ENCODE measurements at places on chromosomes 4 and X. TPM values are rescaled to one million over a fixed set of nuclear protein-coding genes. Genes with fewer than 3 reads are reported as not detected.

- DNase-seq: no peak
Observed at GRCh38 chr4:143351149-143351691, 14.5 kb downstream of the GAB1 start.

DNA sequence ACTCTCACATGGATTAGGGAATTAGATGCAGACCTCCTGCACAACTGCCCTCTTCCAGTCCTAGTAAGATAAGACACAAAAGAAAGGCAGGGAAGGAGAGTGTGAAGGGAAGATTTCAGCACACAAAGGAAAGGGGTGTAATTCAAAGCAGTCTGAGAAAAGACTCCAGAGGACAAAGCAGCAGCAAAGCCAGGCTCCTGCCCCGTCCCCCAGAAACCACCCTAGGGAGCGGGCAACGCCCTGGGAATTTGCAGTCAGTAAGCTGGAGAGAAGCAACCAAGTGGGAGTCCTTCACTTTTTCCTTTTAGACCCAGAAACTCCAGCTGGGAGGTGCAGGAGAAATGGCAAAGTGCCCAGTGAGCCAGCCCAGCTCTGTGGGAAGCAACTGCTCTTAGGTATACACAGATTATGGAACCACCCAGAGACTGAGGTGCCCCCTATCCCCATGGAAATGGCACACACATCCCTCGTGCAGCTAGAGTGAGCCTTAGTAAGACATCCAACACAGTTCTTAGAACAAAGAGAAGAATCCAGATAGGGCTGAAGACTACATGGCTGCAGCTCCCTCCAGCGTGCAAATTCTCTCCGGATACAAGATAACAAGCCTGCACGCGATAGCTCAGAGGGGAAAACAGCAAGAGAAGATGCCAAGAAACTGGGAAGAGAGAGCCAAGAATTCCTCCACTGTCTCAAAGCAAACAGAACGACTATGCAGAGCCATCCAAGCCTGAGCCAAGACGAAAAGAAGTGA lies 26.5 kb upstream of the IRAK1 start:
- peak; percentile 50 for DNase-seq

MAGEB10 gene
- polyA plus RNA-seq: not detected

DNA sequence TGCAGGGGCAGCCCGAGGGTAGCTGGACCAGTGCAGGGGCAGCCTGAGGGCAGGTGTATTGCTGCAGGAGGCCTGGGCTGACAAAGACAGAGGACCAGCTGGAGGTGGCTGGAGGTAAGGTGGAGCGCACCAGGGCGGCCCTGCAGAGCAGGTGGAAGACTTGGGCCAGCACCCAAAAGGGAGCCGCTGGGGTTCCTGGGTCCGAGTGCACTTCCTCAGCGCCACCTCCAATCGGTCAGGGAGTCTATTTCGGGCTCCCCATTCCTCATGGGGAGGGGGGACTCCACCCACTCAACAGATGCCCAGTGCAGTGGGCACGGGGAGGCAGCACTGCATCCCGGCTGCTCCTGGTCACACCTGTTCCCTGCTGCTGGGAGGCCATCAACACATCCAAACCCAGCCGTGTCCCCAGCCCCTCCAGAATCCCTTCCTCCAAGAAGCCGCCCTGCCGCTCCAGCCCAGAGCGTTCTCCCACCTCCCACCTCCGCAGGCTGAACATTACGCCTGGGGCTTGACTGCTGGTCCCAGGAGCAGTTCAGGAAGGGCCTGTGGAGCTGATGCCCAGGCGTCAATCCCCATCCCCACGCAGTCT lies 1.5 kb downstream of the LRPAP1 start:
- DNase-seq: no peak

CXCL8 gene
- polyA plus RNA-seq: 1.1 TPM

DNA sequence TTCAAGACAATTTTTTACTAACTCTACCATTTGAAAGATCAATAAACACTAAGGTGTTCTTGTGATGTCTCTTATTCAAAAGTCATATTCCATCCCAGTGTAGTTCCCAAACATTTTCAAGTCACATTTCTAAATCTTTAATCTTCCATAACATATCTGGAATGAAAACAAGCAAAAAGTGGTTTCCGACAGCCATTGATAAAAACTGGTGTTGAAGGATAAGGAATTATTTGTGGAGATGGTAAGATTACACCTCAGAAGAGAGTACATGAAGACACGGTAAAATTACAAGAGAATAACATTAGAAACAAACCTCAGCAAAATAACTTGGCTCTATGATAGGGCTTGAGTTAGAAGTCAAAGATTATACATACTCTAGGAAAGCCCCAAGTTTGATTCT lies 4.3 kb downstream of the CHIC2 start:
- no peak for DNase-seq

DNA sequence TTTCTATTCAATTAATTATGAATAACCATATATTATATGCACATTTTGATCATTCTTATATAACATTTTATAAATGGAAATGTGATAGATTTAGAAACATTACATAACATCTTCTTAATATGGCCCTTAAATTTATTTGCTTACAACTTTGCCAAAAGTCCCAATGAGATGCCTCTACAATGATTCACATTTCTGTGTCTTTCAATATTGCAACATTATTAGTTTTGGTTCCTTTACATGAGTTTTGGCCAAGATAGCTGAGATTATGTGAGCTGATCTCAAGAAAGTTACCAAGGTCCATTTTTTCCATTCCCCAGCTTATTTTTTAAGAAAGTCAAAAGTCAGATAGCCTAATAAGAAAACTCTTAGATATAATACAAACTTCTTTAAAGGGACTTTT lies 361.2 kb downstream of the PCDH7 start:
- no peak for DNase-seq

DNA sequence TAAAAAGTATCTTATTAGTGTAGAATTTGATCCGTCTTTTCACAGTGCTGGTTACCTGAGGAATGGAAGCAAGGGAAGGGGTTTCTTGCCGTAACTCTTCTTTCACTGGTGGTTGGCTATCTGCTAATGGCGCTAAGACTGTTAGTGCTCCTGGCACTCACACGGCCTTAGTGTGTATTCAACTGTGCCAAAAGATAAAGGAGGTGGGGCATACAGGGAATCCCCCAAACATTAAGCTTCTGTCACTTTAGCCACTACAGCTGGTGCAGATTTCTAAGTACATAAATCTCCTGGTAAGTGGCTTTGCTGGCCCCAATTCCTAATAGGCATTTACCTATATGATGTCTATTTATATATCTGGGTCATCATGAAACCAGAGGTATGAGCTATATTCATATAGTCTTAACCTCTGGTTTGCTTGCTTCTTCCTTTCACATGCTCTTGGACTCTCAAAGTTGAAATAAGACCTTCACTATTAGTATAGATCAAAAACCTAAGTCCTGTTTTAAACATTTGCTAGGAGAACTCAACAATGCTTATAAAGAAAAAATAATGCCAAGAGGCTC lies 95.1 kb downstream of the TSPAN7 start:
- DNase-seq: no peak

DNA sequence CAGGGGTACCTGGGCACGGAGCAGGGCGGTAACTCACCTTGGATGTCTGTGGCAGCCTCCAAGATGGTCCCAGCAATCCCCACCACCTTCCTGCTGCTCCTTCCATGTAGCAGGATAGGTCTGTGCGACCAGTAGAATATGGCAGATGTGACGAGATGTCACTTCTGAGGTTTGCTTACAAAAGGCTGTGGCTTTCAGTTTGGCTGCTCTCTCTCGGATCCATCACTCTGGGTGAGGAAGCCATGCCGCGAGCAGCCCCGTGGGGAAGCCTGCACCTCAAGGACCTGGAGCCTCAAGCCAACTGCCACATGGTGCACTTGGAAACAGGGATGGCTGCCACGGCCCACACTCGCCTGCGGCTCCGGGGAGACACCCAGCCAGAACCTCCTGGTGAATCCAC lies 37.6 kb downstream of the WFS1 start:
- no peak for DNase-seq

DNA sequence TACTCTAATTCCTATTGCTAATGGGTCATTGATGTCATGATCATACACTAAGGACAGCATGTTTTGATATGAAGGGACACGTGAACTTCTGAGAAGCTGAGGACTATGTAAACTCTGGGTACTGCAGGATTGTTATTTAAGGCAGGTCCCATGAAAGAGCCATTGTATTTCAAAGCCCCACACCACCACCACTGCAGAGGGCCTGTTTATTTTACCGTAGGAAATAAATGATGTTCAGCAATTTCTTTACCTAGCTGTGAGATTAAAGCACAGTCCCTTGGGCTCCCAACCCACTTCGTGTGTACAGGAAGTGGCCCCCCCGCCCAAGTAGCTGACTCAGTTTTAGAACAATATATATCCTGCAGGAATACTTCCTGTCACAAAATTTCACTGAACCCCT lies 89.8 kb upstream of the ACSL4 start:
- no peak for DNase-seq

DNA sequence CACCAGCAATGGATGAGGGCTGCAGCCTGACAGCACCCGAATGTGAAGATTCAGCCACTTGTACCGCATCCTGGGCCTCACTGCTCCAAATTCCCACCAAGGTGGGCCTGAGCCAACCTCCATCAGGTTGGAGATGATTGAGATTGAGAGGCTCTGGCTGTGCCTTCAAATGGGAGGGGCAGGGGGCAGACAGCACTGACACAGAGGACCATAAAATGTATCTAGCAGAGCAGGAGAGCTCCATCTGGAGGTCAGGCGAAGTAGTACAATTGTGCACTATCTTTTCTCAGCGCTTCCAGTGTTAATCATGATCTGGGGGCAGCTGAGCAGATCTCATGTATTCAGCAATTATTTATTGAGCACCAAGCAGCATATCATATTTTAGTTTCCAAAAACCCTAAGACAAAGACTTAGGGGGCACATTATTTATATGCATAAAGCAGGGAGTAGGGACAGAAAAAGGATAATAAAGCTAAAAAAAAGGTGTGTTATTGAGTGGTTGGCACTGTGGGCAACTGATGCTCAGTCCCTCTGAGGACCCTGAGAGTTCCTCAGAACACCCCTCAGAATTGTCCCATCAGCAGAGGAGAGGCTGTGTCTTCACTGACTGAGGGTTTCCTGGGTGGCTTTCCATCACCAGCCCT lies 31.6 kb upstream of the C1QTNF7 start:
- no peak for DNase-seq

DNA sequence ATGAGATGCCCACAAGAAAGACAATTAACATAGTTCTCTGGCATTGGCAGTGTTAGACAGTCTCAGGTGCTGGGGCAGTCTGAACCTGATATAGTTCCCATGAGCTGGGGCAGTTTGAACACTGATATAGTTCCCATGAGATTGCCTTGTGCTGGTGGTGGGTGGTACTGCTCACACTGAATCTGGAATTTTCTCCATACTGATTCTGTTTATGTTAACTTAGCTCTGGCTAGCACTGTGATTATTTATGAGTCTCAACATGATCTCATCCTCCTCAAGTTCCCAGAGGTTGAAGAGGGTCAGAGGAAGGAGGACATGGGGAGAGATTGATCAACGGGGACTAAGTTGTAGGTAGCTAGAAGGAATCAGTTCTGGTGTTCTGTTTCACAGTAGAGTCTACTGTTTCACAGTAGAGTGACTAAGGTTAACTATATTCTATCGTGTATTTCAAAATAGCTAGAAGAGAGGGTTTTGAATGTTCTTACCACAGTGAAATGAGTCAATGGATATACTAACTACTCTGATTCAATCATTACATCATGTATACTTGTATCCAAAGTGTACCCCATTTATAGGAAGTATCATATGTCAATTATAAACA lies 379.9 kb downstream of the ADAM29 start:
- no peak for DNase-seq

DNA sequence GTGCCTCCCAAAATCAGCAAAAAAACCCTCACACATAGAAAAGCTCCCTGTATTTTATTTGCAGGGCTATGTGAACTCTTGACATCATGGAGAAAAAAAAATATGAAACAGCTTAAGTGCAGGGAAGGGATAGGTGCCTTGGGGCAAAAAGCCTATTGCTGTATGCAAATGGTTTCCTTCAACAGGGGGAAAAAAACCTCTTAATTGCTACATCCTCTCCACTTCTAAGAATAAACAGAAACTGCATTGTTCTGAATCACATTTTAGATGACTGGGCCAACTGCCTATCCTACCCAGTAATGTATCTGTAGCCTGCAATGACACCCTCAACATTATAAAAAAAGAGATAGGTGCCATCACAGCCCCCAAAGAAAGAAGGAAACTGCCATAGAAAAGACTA lies 229.4 kb upstream of the GALNTL6 start:
- DNase-seq: no peak
